ENCODE measurements at places on chromosomes 12 and 14.

GRCh38 chr14:91302391-91302790 lies 57.9 kb upstream of the GPR68 start:
- DNase-seq: no peak

GRCh38 chr14:36057452-36058116 lies 118.9 kb downstream of the PTCSC3 start:
- DNase-seq: no peak

GRCh38 chr14:31080056-31080455 lies 53.9 kb upstream of the STRN3 start:
- no peak for DNase-seq

DNA sequence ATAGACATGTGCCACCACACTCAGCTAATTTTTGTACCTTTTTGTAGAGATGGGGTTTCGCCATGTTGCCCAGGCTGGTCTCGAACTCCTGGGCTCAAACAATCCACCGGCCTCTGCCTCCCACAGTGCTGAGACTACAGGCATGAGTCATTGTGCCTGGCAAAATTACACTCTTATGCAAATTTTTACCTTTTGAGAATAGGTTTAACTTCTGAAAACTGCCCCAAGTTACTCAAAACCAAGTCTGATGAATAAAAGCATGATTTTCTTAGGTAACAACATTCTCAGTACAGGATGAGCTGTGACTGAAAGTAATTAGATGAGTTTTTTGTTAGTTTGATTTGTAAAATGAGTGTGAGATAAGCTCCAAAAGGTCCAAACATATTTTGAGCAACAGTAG lies 166.0 kb downstream of the RPS29 start:
- peak; percentile 2 for DNase-seq

DNA sequence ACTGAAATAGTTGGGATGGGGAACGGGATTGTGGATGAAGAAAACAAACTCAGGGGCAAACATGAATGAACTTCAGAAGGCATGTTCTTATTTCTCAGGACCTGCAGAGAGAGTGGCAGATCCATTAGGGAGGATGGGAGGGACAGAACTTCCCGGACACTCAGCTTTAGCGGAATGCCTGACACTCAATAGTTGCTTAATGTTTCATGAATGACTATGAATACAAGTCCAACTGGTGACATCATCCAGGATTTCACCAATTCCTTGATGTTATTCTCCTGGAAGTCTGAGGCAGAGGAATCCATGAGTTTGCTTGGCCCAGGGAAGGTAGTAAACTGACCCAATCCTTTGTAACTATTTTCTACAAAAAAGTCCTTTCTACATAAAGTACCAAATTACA lies 37.8 kb upstream of the LRRC10 start:
- no peak for DNase-seq

DNA sequence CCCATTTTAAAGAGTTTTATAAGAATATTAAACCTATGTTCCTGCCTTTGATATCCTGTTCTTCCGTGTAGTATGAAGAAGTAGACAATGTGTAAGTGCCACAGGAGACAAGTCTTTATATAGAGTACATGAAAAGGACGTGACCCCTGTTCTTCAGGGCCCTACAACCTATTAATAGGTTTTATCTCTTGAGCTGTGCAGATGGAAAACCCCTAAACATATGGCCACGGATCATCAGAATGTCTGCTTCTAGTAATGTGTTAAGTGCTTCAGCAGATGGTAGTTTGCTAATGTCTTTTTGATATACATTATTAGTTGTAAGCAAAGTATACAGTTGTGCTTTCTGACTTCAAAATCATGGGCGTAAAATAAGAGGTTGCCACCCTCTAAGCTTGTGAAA lies 228.5 kb downstream of the PTPRO start:
- DNase-seq: no peak

GRCh38 chr12:65585648-65586602 lies 238.4 kb upstream of the HMGA2 start:
- DNase-seq: no peak

GRCh38 chr12:133010657-133011297 lies 24.6 kb downstream of the ZNF26 start:
- no peak for DNase-seq

GRCh38 chr12:50186681-50187080 lies 19.5 kb upstream of the CERS5 start:
- no peak for DNase-seq

GRCh38 chr12:114888928-114889584 lies 205.1 kb upstream of the TBX3 start:
- no peak for DNase-seq

DNA sequence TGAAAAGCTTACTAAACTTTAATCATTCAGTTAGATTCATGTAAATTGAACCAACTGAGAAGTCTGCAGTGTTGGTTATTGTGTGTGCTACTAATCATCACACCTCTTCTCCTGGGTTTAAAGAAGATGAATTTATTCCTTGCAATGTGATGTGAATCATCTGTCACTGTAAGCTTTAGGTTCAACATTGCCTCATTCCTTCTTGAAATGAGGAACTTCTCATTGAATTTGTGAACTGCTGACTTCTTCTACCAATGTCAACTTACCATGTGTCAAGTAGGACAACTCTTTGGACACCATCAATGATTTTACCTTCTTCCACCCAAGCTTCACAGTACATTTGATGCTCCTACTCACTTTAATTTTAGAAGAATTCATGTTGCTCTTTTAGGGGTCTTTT lies 17.4 kb upstream of the PRB2 start:
- DNase-seq: no peak

DNA sequence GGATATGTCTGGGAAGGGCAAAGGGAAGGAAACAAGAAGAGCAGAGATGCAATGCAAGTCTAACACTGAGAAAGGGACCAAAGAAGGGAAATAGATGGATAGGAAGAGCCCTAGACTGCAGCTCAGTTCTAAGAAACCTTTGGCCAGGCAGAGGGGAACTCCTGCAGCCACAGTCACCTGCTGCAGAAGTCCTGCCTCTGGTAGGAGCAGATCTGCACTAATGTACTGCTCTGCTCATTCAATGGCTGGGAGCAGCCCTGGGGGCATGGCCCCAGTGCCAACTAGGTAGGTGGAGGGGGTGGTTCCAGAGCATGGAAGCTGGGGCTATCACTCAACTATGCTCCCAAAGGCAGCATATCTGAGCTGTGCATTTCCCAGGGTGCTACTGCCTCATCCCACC lies 388.9 kb downstream of the PCNX1 start:
- DNase-seq: no peak

DNA sequence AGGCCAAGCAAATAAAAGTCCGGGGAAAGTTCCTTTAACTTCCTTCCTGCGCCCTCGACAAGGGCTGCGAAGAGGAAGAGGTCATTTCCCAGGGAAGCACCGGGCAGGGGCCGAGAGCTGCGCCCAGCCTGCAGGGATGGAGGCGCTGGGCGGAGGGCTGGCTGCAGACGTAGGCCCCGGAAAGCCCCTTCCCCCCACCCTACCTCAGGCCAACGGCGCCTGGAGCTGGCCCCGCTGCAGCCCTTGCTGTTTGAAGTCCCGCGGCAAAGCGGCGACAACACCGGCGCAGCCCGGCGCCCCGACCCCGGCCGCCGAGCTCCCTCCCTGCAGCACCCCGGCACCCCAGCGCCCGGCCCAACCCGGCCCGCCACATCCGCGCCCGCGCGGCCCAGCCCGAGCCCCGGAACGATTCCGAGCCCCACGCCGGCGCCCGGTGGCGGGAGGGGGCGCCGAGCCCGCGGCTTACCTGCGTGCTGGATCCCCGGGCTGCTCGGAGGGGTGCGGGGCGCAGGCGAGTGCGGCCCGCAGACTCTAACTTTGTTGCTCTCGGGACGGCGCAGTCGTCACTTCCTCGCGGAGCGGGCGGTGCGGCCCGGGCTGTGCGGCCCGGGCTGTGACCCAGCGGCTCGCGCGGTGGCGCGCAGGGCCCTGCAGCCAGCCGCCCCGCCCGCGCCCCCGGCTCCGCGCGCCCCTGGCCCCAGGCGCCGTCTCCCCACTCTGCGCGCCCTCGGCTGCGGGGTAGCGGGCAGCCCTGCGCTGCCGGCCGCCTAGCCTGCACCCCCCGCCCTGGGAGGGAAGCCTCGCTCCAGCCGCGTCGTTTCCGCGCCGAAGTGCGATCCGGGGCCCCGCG lies 64.8 kb upstream of the PTGR2 start:
- peak; percentile 41 for DNase-seq

- peak; percentile 7 for DNase-seq
Measured at GRCh38 chr14:64444984-64445845, 20.1 kb upstream of the AKAP5 start.

DNA sequence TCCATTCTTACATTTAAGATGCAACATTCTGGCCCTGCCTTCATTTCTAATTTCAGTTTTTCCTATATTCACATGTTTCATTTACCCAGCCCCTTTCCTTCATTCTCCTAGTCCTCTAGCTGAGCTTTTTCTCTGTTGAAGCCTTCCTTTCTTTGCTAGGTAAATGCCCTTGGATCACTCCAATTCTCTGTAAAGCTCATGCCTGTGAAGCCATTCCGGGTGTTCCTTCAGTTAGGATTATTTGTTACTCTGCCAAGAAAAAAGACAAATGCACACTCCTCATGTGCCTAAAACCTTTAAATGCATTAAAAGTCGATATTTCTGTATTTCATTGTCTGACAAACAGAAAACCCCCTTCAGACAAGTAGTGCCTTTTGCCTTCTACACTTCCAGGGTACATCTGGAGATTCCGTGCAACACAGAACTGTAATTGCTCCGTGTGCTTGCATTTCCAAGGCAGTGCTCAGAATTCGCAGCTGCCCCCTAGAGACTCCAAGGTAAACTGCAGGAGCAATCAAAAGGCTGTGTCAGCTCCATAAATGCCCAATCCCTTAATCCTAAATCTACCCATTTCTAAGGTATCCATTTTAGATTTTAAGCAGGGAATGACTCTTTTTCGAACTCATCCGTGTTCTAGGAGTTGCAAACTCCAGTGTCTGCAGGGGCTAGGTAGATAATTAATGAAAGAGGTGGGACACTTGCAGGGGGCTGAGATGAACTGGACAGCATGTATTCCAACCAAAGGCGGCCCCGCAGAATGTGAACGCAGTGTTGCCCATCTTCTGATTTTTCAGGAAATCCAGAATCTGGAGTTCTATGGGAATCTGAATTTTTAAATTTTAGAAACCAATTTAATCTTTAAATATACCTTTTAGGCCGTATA lies 320.2 kb downstream of the GRIN2B start:
- DNase-seq: peak; percentile 3

GRCh38 chr12:124401704-124402221 lies 106.9 kb downstream of the RFLNA start:
- no peak for DNase-seq

DNA sequence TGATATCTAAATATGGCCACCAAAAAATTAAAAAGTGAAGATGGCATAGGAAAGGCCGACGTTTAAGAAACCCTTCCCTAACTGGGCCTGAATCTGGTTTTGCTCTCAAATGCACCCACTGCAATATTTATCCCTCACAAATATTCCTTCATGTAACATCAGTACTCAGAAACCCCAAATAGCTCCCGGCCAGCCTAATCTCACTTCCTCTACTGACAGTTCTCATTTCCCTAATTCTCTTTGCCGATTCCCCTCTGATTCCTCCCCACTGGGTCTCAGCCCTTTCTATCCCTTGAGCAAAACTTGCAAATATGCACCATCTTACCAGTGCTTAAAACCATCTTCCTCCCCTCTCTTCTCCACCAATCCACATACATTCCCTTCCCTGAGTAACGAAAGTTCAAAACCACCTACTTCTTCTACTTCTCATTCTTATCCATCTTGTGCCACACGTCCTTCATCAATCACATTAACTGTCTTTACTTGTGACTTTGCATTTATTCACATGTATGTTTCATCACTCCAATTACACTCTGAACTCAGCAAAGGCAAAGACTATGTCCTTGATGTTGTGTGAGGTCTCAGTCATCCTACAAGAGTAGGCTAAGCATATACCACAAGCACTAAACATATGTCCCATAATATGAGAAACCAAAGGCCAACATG lies 23.1 kb downstream of the KCNK10 start:
- DNase-seq: no peak

GRCh38 chr12:68292151-68292943 lies 38.9 kb upstream of the IL22 start:
- no peak for DNase-seq

DNA sequence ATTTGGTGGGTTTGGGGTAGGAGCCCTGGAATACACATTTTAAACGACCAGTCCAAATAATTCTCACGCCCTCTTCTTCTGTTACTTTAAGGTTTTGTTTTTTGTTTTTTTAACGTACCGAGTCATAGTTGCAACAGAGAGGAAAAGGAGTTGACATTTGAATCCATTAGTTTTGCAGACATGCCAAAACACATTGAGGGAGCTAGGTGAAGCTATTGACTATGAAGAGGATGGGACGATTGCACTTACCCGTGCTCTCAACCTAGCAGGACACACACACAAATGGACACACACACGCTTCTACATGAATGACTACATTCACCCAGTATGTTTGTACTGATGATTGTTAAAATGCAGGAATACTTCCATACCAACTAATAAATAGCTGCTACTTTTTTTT lies 54.3 kb upstream of the CIT start:
- DNase-seq: no peak

GRCh38 chr12:91877456-91878235 lies 268.0 kb downstream of the BTG1 start:
- DNase-seq: no peak

DNA sequence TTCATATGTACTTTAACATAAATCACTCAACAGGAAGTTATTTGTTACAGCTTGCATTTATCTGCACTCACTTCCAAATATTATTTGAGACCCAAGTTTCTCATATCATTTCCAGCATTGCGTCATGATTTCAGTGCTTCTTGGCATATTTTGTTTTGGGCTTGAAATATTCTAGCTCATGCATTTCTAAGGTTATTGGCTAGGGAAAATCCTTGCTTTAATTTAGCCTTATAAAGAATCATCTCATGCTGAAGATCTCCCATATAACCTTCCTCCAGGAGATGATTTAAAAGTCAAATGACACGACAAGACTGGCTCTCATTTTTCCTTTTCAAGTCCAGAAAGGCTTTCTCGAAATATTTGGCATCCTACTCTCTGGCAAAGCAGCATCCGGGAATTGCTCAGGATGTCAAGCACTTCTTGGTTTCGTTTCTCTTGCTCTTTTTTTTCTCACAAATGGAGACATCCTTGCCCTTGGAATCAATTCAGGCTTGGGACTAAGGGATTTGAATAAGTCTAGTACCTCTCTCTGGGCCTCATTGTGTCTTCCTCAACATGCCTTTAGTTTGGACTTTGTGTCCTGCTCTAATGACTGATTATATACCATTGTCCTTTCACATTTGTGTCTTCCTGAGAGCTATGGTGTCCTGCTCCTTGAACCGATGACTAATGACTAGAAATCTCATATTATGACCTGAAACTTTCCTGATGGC lies 295.0 kb downstream of the RMST start:
- no peak for DNase-seq

DNA sequence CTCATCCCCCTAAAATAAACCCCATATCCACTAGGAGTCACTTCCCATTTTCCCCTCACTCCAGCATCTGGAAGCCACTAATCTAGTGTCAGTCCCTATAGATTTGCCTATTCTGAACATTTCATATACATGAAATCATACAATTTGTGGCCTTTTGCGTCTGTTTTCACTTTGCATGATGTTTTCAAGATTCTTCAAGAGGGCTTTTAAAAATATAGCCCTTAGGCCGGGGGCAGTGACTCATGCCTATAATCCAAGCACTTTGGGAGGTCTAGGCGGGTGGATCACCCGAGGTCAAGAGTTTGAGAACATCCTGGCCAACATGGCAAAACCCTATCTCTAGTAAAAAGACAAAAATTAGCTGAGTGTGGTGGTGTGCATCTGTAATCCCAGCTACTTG lies 104.7 kb downstream of the VEZT start:
- no peak for DNase-seq

- DNase-seq: no peak
Measured at GRCh38 chr12:95760371-95760770, 30.2 kb downstream of the NTN4 start.

GRCh38 chr12:128797119-128798118 lies 26.3 kb downstream of the SLC15A4 start:
- no peak for DNase-seq
